ENCODE measurements at places on chromosomes 1 and 21. TPM values are rescaled to one million over a fixed set of nuclear protein-coding genes. Genes with fewer than 3 reads are reported as not detected.
A peak's percentile ranks its signal among the peaks of the same experiment; 100 is the strongest.

The PER3 gene
- total RNA-seq, result 17.8 TPM

The SLAMF9 gene
- total RNA-seq, result not detected

The GJA8 gene
- total RNA-seq, result not detected

The MCOLN2 gene
- total RNA-seq, result 0.89 TPM

The CCDC24 gene
- 5.4 TPM for total RNA-seq

The TRIM58 gene
- total RNA-seq, result 4.7 TPM

The CRP gene
- not detected for total RNA-seq

The OR2M3 gene
- 0.06 TPM for total RNA-seq

The C1QB gene
- total RNA-seq, result 44.5 TPM

The ANKRD13C gene
- 41.8 TPM for total RNA-seq

- H3K27me3 ChIP-seq, result no peaks in the 10 kb centered on the region
- H3K4me3 ChIP-seq, result no peak overlapping the region
- no peak overlapping the region for H3K27ac ChIP-seq
- H3K4me1 ChIP-seq, result no peaks in the 10 kb centered on the region
Measured at GRCh38 chr1:65434760-65435159, 14.3 kb downstream of the LEPR start.

- no peak overlapping the region for H3K27ac ChIP-seq
- DNase-seq, result no peak
- no peaks in the 10 kb centered on the region for H3K4me1 ChIP-seq
- no peak overlapping the region for H3K4me3 ChIP-seq
- H3K27me3 ChIP-seq, result no peaks in the 10 kb centered on the region
Measured at GRCh38 chr1:174841747-174842146, 158.0 kb upstream of the CACYBP start.

- DNase-seq, result no peak
- no peak overlapping the region for H3K27ac ChIP-seq
- H3K36me3 ChIP-seq, result no peaks in the 10 kb centered on the region
Measured at GRCh38 chr1:10915594-10915993, 96.9 kb upstream of the TARDBP start.

GRCh38 chr21:31136891-31137290 is 98.6 kb upstream of the KRTAP19-8 start:
- H3K27me3 ChIP-seq, result no peaks in the 10 kb centered on the region
- peaks cover 17% of the 10 kb centered on the region for H3K4me1 ChIP-seq
- H3K27ac ChIP-seq, result peak overlapping the region; percentile 18
- H3K4me3 ChIP-seq, result no peak overlapping the region

DNA sequence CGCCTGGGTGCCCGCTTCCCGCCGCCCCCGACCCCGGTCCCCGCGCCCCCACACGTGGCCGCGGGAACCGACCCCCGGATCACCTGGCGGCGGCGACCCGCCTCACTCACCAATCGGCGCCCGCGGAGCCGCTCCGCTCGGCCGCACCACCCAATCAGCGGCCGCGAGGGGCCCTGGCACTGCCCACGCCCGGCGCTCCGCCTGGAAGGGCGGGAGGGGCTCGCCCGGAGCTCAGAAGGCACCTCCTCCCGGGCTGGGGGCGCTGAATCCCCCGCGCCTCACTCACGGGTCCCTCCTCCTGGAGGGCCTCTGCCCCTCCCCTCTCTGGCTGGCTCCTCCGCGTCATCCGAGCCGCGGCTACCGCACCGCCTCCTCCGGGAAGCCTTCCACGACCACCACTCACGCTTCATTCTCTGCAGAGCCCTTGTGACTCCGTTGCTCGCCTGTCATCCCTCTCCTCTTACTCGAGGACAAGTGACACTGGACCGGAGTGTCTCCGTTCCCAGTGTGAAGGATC is 374 bp downstream of the SH2D5 start:
- peaks cover 34% of the 10 kb centered on the region for H3K27me3 ChIP-seq
- H3K4me1 ChIP-seq, result peaks cover 42% of the 10 kb centered on the region
- peaks cover 2% of the 10 kb centered on the region for H3K36me3 ChIP-seq

- H3K27me3 ChIP-seq, result peaks cover 4% of the 10 kb centered on the region
- peaks cover 10% of the 10 kb centered on the region for H3K4me1 ChIP-seq
- no peak for DNase-seq
- no peaks in the 10 kb centered on the region for H3K36me3 ChIP-seq
- peak within 1 kb of the TSS; percentile 87 for H3K4me3 ChIP-seq
Measured at GRCh38 chr1:218344814-218345672, at the start of gene TGFB2. Gene TGFB2 (plus strand): TSS chr1:218345336. CDS start chr1:218346702, 1,366 bp downstream.

GRCh38 chr1:67339623-67340343 is 32.1 kb downstream of the IL12RB2 start:
- no peaks in the 10 kb centered on the region for H3K4me1 ChIP-seq
- no peaks in the 10 kb centered on the region for H3K36me3 ChIP-seq
- no peak overlapping the region for H3K4me3 ChIP-seq
- H3K27me3 ChIP-seq, result no peaks in the 10 kb centered on the region
- DNase-seq, result no peak

- peak overlapping the region; percentile 81 for H3K27ac ChIP-seq
- no peak overlapping the region for H3K4me3 ChIP-seq
- H3K27me3 ChIP-seq, result no peaks in the 10 kb centered on the region
Measured at GRCh38 chr1:203871114-203871880, 9.9 kb downstream of the SNRPE start.

DNA sequence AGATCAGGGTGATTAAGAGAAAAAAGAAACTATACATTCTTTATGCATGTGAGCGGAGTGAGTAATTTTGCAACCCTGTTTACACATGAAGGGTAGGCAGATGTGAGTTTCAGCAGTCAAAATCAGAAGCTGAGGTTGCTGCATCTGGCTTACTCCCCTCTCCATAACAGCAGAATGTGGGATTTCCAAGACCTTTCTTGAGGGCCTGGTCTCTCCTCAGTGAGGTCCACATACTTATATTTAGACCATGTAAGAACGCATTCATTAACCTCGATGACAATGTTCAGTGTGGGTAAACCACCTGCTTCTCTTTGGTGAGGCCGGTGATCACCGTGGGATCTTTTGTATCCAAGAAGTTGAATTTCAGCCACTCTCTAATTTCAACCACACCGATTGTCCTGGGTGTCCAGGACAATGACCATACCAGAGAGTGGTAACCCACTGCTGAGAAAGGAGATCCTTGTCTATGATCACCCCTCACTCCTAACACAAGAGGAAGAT is 18.7 kb upstream of the RAP1A start:
- DNase-seq, result no peak
- H3K4me1 ChIP-seq, result peaks cover 4% of the 10 kb centered on the region
- H3K4me3 ChIP-seq, result no peak overlapping the region
- no peaks in the 10 kb centered on the region for H3K27me3 ChIP-seq

DNA sequence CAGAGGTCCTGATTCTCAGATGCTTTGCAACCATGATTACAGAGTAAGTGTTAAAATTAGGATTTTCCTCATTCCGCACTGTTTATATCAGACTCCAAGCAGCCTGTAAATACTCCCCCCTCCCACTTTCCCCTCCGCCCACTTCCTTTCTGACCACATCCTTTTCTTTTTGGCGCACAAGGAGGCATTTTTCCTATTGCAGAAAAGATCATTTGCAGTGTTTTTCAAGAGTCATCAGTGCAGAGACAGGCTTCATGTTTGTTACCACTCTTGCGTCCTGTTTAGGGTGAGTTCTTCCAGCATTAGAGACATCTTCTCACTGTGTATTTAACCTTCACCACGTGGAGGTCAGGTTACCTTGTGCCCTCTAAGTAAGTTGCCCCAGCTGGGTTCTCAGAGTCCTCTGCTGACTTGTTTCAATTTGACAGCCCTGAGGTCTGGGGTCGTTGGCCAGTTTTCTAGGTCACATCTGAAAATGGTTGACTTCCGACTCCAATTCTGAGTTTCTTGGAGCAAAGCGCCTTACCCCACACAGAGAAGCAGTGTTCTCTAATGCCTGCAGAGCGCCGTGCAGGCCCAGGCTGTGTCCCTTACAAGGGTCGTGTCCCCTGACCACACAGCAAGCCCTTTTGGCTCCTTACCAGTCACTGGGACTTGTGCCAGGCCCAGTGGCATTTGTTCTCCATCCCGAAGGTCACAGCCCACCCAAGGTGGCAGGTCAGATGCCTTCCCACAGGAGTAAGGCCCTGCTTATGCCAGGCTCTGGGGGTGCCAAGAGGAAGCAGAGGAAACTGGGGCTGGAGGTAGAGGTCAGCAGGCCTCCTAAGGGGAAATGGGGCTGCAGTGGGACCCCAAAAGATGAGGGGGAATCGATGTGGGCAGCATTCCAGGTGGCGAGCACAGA is 85.6 kb downstream of the FAM78B start:
- peak overlapping the region; percentile 69 for H3K27ac ChIP-seq
- no peaks in the 10 kb centered on the region for H3K36me3 ChIP-seq
- H3K4me1 ChIP-seq, result peaks cover 7% of the 10 kb centered on the region
- no peak overlapping the region for H3K4me3 ChIP-seq

GRCh38 chr21:42287193-42288083 is 27.8 kb downstream of the TFF3 start:
- H3K27me3 ChIP-seq, result no peaks in the 10 kb centered on the region
- no peak overlapping the region for H3K4me3 ChIP-seq
- no peaks in the 10 kb centered on the region for H3K4me1 ChIP-seq
- H3K36me3 ChIP-seq, result peaks cover 68% of the 10 kb centered on the region

DNA sequence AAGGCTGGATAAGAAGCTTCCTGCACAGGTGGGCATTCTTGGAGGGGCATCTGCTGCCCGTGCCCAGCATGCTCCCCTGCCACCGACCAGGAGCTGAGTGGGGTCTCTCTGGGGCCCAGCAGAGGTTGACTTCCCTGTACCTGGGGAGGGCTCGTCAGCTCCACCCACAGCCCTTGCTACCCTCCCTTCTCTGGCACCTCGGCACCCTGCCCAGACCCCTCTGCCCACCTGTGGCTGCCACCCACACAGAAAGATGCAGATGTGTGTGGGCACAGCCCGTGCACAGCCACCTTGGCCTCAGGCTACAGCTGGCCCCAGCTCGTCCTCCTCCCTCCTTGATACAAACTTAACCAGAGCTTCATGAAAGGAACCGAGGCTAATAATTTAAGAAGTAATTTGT is 241.2 kb upstream of the VAMP3 start:
- H3K27me3 ChIP-seq, result no peaks in the 10 kb centered on the region
- H3K4me3 ChIP-seq, result no peak overlapping the region
- DNase-seq, result no peak
- H3K27ac ChIP-seq, result no peak overlapping the region
- H3K36me3 ChIP-seq, result peaks cover 16% of the 10 kb centered on the region

DNA sequence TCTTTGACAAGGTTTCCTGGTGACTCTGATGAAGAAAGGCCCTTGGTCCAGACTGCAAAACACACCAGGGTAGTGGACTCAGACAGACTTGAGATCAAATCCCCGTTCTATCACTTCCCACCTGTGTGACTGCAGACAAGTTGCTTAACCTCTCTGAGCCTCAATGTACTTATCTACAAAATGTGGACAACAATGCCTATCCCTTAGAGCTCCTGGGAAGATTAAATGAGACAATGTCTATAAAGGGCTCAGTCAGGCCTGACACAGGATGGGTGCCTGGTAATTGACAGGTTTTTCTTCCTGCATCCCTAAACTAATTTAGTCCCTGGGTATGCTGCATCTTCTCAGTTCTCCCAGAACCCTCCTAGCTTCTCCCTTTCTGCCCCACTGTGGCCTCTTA is 37.9 kb upstream of the ZBTB40 start:
- no peak overlapping the region for H3K4me3 ChIP-seq
- peaks cover 22% of the 10 kb centered on the region for H3K4me1 ChIP-seq
- H3K27me3 ChIP-seq, result no peaks in the 10 kb centered on the region
- peak overlapping the region; percentile 67 for H3K27ac ChIP-seq

DNA sequence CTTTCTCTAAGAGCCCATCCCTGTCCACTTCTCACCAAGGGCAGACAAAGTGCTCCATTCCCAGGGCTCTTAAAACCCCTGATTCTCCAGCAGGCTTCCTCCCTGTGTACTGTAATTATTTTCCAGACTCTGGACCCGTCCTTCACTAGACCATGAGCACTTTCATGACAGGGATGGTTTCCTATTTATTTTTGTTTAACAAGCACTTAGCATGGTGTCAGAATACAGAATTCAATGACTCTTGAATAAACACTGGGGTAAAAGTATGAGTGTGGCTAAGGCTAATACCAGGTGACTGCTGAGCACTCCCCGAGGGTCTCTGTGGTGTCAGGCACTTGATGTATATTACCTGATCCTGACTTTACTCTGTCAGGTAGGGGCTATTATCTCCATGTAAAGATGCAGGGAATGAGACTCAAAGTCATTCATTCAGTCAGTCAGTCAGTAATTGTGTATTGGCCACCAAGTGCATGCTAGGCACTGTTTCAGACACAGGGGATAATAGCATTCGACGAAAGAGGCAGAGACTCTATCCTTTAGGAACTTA is 47.2 kb downstream of the C1orf21 start:
- H3K27me3 ChIP-seq, result no peaks in the 10 kb centered on the region
- DNase-seq, result no peak
- no peak overlapping the region for H3K27ac ChIP-seq
- H3K4me1 ChIP-seq, result no peaks in the 10 kb centered on the region
- no peak overlapping the region for H3K4me3 ChIP-seq

DNA sequence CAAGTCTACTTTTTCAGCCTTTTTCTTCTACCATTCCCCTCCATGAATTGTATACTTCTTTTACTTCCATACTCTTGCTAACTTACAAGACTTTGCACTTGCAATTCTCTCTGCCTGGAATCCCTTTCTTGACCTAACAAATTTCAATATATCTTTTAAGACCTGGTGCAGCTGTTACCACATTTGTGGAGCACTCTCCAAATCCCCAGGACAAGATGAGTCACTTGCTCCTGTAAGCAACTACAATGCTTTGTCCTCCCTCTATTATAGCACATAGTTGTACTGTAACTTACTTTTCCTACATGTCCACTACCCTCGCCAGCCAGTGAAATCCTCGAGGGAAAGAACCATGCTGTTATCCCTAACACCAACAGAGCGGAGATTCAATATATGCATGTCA is 43.1 kb downstream of the WARS2 start:
- H3K4me3 ChIP-seq, result no peak overlapping the region
- no peaks in the 10 kb centered on the region for H3K27me3 ChIP-seq
- H3K4me1 ChIP-seq, result no peaks in the 10 kb centered on the region
- H3K27ac ChIP-seq, result no peak overlapping the region

GRCh38 chr1:108961752-108962486 is 1.4 kb downstream of the CLCC1 start:
- H3K27ac ChIP-seq, result no peak overlapping the region
- peaks cover 6% of the 10 kb centered on the region for H3K36me3 ChIP-seq
- DNase-seq, result no peak
- peak overlapping the region; percentile 76 for H3K4me3 ChIP-seq
- peaks cover 8% of the 10 kb centered on the region for H3K4me1 ChIP-seq
- no peaks in the 10 kb centered on the region for H3K27me3 ChIP-seq

GRCh38 chr1:150536836-150537731 is 12.1 kb upstream of the ADAMTSL4 start:
- peaks cover 22% of the 10 kb centered on the region for H3K4me1 ChIP-seq
- H3K27ac ChIP-seq, result peak overlapping the region; percentile 7
- H3K36me3 ChIP-seq, result peaks cover 3% of the 10 kb centered on the region
- H3K27me3 ChIP-seq, result no peaks in the 10 kb centered on the region
- no peak overlapping the region for H3K4me3 ChIP-seq

GRCh38 chr1:177979272-177979671 is 9.4 kb upstream of the SEC16B start:
- no peaks in the 10 kb centered on the region for H3K4me1 ChIP-seq
- H3K27ac ChIP-seq, result no peak overlapping the region
- H3K36me3 ChIP-seq, result no peaks in the 10 kb centered on the region
- no peaks in the 10 kb centered on the region for H3K27me3 ChIP-seq

DNA sequence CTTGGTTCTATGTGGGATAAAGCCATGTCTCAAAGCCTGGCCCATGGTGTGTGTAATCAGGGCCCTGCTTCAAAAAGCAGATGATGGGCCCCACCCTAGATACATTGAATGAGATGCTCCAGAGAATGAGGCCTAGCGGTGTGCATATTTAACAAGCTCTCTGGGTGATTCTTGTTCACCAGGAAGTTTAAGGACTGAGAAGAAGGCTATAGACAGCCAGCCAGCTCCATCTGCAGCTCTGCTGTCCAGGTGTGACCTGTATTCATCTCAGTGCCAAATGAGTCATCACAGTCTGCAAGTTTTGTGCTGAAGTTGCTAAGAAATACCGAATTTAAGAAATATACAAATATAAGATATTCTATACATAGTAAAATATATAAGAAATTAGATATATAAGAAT is 182.0 kb upstream of the RUNX1 start:
- no peaks in the 10 kb centered on the region for H3K4me1 ChIP-seq
- H3K36me3 ChIP-seq, result no peaks in the 10 kb centered on the region
- H3K27me3 ChIP-seq, result no peaks in the 10 kb centered on the region
- DNase-seq, result no peak
- no peak overlapping the region for H3K4me3 ChIP-seq
